GM12891 (cell line): ENCODE measurements at places on chromosomes 1 and 21.

DNA sequence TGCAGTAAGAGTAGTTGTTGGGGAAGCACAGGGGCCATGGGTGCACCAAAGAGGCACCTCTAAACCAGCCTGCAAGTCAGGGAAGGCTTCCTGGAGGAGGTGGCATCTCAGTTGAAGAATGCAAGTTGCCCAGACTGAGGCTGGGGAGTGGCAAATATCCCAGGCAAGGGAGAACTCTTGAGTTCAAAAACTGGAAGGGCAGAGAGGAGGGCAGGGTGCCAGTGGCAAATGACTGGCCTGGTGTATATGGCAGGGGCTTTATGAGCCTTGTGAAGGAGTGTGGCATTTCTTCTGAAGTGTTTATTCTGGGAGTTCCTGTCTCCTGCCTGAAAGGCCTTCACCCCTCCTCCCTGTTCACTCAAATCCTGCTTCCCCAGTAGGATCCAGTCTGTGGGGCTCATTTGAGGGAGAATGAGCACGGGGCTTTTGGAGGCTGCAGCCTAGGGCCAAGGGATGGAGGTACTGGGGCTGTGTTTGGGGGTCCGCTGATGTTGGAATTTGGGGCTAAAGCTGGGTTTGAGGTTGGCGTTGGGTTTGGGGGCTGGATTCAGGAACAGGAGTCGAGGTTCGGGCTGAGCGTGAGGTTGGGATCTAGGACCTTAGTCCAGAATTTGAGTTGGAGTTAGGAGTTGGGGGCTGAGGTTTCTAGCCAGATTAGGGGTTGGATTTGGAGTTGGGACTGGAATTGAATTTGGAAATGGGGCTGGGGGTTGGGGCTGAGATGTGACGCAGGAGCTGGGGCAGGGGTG lies at the start of gene TMEM125:
TMEM125 (plus strand) TSS at position 357 of the 749 bp plus-strand sequence. CDS start 2,740 bp downstream, outside the sequence.
- no peak for DNase-seq

DNA sequence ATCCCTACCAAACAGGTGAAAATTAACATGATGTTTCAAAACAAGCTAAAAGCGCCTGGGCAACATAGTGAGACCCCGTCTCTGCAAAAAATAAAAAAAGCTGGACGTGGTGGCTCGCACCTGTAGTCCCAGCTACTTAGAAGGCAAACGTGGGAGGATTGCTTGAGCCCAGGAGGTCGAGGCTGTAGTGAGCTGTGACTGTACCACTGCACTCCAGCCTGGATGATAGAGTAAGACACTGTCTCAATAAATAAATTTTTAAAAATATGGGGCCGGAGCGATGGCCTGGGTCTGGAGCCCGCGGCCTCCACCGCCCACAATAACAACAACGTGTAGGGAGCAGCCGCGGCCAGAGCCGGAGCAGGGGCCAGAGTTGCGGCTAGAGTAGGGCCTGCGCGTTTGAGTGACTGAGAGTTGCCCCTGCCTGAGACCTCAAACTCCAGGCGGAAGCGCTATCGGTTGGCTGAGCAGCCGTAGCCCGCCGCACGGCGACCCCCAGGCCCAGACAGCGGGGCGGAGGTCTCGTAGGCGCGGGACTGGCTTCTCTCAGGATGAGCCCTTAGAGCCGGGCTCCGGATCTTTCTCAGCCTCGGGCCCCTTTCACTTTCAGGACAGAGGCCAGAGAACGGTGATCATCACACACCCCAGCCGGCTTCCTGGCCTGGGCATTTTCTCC lies 41.4 kb downstream of the ZMYM1 start:
- DNase-seq: peak; percentile 49

DNA sequence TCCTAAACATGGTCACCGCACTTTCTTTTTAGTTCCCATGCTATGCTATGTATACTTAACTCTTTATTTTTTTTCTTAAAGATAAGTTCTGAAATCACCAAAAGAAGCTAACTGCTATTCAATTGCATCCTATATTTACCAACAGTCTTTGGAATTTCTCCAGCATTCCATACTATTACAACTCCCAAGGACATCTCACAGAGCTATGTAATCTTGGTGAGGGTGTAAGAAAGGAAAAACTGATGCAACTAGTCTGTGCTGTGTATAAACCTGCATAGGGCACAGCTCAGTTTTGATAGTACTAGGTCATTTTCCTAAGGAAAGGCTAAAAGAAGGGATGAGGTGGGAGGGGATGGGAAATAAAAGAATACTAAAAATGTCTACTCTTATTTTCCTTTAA lies 78.0 kb downstream of the PTPN14 start:
- DNase-seq: no peak

DNA sequence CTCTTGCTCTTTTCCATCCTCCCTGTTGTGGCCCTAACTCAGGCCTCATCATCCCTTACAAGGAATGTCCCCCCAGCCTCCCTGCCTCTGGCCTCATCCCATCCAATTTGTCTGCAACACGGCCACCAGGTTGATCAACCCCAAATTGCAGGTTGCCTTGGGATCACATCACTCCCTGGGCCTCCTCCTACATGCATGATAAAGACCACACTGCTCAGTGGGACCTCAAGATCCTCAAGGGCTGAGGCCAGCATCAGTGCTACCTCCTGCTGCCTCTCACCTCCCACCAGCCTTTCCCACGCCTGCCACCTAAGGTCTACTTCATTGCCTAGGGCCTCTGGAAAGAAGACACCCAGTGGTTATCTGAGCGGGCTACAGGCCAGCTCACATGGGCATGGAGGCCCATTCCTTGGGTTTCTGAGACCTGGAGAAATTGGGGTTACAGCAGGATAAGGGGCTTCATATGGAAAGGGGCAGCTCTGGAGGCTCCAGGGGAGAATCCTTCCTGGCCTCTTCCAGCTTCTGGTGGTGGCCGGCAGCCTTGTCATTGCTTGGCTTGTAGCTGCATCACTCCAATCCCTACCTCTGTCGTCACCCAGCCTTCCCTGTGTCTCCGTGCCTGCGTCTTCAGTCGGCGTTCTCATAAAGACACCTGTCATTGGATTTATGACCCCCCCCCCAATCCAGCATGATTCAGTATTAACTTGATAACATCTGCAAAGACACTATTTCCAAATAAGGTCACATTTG lies 60.5 kb downstream of the KLHDC7A start:
- no peak for DNase-seq

- DNase-seq: peak; percentile 83
Observed at GRCh38 chr1:43978551-43979260, at the start of gene B4GALT2. TSS of gene B4GALT2 (plus strand) at chr1:43979210. CDS start at chr1:43981161, 1,951 bp downstream.

GRCh38 chr1:88549536-88549935 lies 134.5 kb upstream of the PKN2 start:
- DNase-seq: no peak

DNA sequence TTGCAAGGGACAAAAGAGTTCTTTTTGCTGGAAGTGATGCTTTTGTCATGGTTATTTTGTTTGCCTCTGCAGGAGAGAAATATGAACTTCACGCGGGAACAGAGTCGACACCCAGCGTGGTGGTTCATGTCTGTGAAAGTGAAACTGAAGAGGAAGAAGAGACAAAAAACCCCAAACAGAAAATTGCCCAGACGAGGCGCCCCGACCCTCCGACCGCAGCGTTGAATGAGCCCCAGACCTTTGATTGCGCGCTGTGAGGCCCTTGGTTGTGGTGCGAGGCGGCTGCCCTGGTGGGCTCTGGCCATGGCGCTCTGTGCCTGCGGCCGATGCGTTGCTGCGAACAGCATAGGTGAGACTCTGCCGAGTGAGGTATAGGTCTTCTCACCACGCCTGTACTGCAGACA lies 20.9 kb upstream of the NCMAP start:
- no peak for DNase-seq

DNA sequence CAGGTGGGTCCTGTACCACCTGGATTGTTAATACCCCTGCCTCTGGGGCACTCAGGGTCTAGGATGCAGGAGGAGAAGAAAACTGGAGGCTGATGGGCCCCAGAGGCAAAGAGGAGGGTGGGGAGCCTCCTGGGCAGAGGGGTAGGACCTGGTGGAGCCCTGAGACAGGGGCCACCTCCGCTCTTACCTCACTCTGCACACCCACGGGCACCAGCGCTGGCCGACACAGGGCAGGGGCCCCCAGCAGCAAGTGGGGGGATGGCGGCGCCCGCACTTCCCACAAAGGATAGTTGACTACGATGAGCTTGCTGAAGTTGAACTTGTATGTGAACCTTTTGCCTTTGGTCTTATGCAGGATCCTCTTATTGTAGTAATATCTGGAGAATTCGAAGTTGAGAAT lies 1.1 kb downstream of the ETV3L start:
- DNase-seq: no peak

GRCh38 chr1:20081353-20081810 lies 11.4 kb downstream of the PLA2G5 start:
- DNase-seq: no peak

DNA sequence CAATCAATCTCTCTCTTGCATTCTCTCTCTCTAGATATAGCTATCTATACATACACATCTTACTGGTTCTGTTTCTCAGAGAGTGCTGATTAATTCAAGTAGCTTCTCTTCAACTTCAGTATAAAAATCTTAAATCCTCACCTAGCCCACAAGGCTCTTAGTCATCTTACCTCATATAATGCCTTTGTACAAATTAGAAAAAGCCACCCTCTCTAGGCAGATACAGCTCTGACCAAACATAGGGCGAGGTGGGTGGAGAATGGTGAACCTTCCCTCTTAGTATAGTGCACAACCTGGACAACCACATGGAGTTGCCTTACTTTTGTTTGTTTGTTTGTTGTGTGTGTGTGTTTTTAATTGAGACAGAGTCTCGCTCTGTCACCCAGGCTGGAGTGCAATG lies 5.1 kb upstream of the INAVA start:
- no peak for DNase-seq

- DNase-seq: no peak
Observed at GRCh38 chr1:224057461-224058199, 56.3 kb upstream of the FBXO28 start.

DNA sequence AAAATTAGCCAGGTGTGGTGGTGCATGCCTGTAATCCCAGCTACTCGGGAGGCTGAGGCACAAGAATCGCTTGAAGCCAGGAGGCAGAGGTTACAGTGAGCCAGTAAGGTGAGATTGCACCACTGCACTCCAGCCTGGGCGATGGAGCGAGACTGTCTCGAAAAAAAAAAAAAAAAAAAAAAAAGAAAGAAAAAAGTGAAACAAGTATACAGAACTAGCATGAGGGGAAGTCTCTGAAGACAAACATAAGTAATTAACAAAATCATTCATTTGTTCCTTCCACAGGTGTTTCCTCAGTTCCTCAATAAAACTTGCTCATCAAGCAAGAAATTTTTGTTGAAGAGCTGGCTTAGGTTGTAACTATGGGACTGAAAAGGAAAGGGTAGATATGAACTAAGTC lies 52.2 kb upstream of the CNN3 start:
- no peak for DNase-seq

GRCh38 chr1:75440274-75440673 lies 170.6 kb downstream of the SLC44A5 start:
- DNase-seq: no peak

- no peak for DNase-seq
Observed at GRCh38 chr1:54485416-54485815, 62.6 kb upstream of the ACOT11 start.

- no peak for DNase-seq
Observed at GRCh38 chr1:113169591-113169990, 96.6 kb downstream of the LRIG2 start.

- DNase-seq: no peak
Observed at GRCh38 chr1:29541631-29542030, 305.3 kb downstream of the PTPRU start.

- DNase-seq: no peak
Observed at GRCh38 chr21:42649122-42650032, 4.0 kb upstream of the PDE9A start.

GRCh38 chr1:36583080-36583479 lies 100.4 kb upstream of the CSF3R start:
- DNase-seq: no peak

DNA sequence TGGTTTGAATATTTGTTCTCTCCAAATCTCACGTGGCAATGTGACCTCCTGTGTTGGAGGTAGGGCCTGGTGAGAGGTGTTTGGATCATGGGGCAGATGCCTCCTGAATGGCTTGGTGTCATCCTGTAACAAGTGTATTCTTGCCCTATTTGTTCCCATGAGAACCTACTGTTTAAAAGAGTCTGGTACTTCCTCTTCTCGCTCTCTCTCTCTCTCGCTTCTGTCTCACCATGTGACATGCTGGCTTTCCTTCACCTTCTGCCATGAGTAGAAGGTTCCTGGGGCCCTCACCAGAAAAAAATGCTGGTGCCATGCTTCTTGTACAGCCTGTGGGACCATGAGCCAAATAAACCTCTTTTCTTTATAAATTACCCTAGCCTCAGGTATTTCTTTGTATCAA lies 8.4 kb upstream of the PAXBP1 start:
- DNase-seq: no peak

- no peak for DNase-seq
Observed at GRCh38 chr1:61120246-61120840, 38.0 kb downstream of the NFIA start.

DNA sequence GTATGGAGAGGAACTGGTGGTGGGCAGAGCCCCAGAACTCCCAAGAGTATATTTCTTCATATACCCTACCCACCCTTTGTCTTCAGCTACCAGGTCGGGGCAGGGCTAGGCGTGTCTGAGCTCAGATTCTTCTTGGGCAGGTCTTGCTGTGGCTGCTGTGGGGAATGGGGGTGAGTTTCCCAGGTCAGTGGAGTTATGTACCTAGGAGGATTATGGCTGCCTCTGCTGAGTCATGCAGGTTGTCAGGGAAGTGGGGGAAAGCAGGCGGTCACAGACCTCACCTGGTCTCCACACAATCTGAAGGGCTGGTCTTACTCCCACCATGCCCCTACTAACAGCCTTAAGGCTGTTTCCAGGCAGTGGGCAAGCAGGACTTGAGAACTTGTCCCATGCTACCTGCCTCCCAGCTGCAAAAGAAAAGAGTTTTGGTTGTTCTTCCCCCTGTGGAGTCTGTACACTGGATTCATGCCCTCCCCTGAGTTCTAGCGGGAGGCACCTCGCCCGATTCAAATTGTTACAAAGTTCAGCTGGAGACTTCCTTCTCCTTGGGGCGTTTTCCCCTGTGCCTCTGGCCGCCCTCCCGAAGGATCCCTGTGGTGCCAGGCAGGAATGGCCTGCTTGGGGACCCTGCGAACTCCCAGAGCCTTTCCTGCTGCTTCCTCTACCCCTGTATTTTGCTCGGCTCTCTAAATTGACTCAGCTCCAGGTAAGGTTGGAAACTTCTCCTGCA lies 58.6 kb downstream of the NPHS2 start:
- no peak for DNase-seq

DNA sequence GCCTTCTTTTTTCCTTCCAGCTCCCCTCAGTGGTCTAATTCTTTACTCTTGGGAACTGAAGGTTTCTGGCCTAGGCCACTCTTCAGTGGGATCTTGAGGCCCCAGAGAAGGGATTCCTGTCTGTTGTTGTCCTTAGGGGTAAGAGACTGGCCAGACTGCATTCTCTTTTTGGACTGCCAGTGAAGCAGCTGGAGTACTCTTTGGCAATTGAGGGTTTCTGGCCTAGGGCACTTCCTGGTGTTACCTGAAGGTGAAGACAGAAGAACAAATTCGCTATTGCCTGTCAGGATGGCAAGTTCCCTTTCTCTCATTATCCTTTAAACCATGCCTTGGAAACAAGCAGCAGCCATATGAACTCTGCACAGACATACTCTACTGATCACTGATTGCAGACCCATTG lies 286.6 kb upstream of the ZP4 start:
- no peak for DNase-seq

- no peak for DNase-seq
Observed at GRCh38 chr21:38140207-38140903, 116.4 kb upstream of the KCNJ15 start.
